Activated T-helper 17 cell treated with anti-CD3 and anti-CD28 coated beads, Interleukin-2, amount 50 U/mL, for 72 hours (primary cell): ENCODE measurements at places on chromosomes 1 and 21.

- H3K4me3 ChIP-seq: no peak overlapping the region
- no peak overlapping the region for H3K27ac ChIP-seq
- no peaks in the 10 kb centered on the region for H3K27me3 ChIP-seq
- H3K36me3 ChIP-seq: peaks cover 63% of the 10 kb centered on the region
Observed at GRCh38 chr1:169576241-169576934, 9.9 kb downstream of the F5 start.

DNA sequence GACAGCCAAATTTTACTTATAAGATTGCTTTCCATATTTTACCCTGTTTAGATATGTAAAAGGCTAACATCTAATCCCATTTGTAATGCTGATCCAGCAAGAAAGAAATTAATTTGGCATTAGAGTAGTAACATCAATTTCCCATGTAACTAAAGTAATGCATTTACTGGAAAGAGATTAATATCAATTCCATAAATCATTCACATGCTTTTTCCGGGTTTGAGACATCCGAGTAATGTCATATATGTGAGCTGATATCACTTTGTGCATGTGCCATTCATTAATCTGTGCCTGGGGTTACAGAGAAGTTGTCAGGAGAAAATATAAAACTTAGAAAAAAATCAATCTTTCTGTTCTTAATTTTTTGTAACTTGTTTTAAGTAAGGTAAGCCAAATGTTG is 206.1 kb downstream of the AGBL4 start:
- no peak overlapping the region for H3K27ac ChIP-seq
- ATAC-seq: no peak
- no peaks in the 10 kb centered on the region for H3K27me3 ChIP-seq
- no peaks in the 10 kb centered on the region for H3K4me1 ChIP-seq
- no peak overlapping the region for H3K4me3 ChIP-seq
- no peaks in the 10 kb centered on the region for H3K36me3 ChIP-seq

DNA sequence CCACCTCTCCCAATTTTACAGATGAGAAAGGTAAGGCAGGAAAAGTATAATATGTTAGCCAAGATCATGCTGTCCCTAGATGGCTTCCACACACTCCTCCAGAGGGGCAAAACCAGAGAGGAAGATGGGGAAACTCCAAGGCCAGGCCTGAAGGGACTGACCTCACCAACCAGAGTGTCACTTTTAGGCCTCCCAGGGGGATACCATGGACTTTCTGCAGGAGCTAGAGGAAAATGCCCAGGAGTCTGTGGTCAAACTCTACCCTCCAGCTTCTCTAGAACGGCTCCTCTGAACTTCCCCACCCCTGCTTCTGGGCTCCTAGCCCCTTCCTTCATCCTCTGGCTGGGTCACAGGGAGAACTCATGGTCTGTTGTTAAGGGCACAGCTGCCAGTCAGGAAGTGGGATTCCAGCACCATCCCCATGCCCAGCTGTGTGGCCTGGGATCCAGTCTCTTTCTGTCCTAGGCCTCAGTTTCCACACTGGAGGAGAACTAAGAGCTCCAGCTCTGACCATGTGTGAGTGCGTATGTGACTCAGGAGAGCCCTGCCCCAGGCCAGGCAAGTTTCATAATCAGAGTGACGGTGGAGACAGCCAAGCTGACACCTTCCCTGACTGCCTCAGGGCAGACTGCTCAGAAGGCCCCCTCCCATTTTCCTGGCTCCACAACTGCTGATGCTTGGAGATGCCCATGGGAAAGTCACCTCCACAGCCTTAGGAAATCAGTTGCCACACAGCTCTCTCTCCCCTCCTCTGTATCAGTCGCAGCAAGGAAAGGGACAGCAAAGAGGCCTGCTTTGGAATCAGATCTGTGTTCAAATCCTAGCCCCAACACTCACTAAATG is 1.9 kb downstream of the IGSF8 start:
- peaks cover 23% of the 10 kb centered on the region for H3K4me1 ChIP-seq
- no peak for ATAC-seq
- no peaks in the 10 kb centered on the region for H3K27me3 ChIP-seq
- peak overlapping the region; percentile 91 for H3K4me3 ChIP-seq

- H3K4me1 ChIP-seq: peaks cover 53% of the 10 kb centered on the region
- H3K27ac ChIP-seq: peak overlapping the region; percentile 84
- peak; percentile 75 for ATAC-seq
- H3K36me3 ChIP-seq: peaks cover 11% of the 10 kb centered on the region
- no peaks in the 10 kb centered on the region for H3K27me3 ChIP-seq
Observed at GRCh38 chr1:207873055-207873890, 37.7 kb downstream of the CD34 start.

GRCh38 chr1:90192408-90192807 is 197.5 kb downstream of the ZNF326 start:
- H3K36me3 ChIP-seq: no peaks in the 10 kb centered on the region
- no peak for ATAC-seq
- H3K4me1 ChIP-seq: no peaks in the 10 kb centered on the region
- peaks cover 19% of the 10 kb centered on the region for H3K27me3 ChIP-seq
